A375 (cell line): ENCODE measurements at places on chromosomes 7 and 10. TPM values are rescaled to one million over a fixed set of nuclear protein-coding genes. Genes with fewer than 3 reads are reported as not detected.

GALNT17 gene
- total RNA-seq, result 0.08 TPM in 1 of 2 replicates, not detected in the other

GRID1 gene
- total RNA-seq, result 0.03 and 0.04 TPM in 2 replicates

TRIM50 gene
- not detected in 2 replicates for total RNA-seq

HECW1 gene
- total RNA-seq, result 2.5 TPM in 2 replicates

STAG3 gene
- total RNA-seq, result 0.45 and 1.2 TPM in 2 replicates

ABCA13 gene
- 0.94 and 1.0 TPM in 2 replicates for total RNA-seq

MYOF gene
- 142 and 148 TPM in 2 replicates for total RNA-seq

AKR1E2 gene
- total RNA-seq, result not detected in 2 replicates

ELN gene
- total RNA-seq, result 0.04 TPM in 1 of 2 replicates, not detected in the other

CPVL gene
- 12.3 and 13.3 TPM in 2 replicates for total RNA-seq

FASTK gene
- total RNA-seq, result 93.0 and 94.2 TPM in 2 replicates

PRSS37 gene
- not detected in 2 replicates for total RNA-seq
